ENCODE measurements at places on chromosomes 3 and 15. TPM values are rescaled to one million over a fixed set of nuclear protein-coding genes. Genes with fewer than 3 reads are reported as not detected.

Gene INSYN1
- total RNA-seq = 121 TPM

DNA sequence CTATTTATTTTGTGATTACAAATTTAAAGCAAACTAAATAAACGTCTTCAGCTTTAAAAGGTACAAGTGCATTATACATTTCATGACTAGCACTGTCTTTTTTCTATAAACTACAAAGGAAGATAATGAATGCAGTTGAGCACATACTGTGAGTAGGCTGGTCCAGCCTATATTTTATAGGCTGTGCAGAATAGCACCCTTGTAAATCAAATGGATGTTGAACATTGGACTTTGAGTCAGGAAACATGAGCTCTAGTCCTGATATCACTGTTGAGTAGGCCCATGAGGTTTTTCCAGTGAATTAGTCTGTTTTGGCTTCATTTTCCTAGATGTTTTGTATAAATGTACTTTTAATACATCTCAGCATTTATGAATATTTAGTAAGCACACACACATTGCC is 447.3 kb upstream of the KCNMB2 start:
- H3K27me3 ChIP-seq = no peaks in the 10 kb centered on the region
- no peak overlapping the region for H3K4me3 ChIP-seq

DNA sequence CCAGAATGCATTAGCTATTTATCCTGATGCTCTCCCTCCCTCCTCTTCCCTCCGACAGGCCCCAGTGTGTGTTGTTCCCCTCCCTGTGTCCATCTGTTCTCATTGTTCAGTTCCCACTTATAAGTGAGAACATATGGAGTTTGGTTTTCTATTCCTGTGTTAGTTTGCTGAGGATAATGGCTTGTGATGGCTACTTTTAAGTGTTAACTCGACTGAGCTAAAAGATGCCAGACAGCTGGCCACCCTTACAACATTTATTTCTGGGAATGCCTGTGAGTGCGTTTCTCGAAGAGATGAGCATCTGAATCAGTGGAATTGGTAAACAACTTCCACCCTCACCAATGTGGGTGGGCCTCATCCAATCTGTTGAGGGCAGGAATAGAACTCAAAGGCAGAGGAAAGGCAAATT is 24.7 kb upstream of the TM2D3 start:
- H3K36me3 ChIP-seq = peaks cover 44% of the 10 kb centered on the region
- H3K4me3 ChIP-seq = no peak overlapping the region
- no peak for DNase-seq
- H3K4me1 ChIP-seq = peaks cover 5% of the 10 kb centered on the region
- no peak overlapping the region for H3K27ac ChIP-seq

DNA sequence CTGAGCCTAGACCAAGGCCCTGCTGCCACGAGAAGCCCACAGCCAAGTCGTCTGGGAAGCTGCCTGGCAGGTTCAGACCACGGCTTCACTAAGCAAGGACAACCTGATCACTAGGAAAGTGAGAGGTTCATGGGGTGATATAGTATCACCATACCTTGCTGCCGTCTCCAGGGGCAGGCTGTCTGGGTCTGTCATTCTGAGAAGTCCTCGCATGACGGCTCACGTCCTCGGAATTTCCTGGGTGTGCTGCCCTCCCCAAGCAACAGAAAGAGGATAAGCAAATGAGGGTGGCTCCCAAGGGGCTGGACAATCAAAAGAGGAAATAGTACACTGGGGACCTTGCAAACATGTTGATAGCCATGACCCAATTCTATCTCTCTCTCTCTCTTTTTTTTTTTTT is 207.4 kb upstream of the IGF1R start:
- H3K27ac ChIP-seq = no peak overlapping the region
- peaks cover 45% of the 10 kb centered on the region for H3K27me3 ChIP-seq
- no peaks in the 10 kb centered on the region for H3K36me3 ChIP-seq
- DNase-seq = no peak
- no peaks in the 10 kb centered on the region for H3K4me1 ChIP-seq
